Kasumi-1 (cell line): ENCODE measurements at places on chromosomes 5 and 9.

DNA sequence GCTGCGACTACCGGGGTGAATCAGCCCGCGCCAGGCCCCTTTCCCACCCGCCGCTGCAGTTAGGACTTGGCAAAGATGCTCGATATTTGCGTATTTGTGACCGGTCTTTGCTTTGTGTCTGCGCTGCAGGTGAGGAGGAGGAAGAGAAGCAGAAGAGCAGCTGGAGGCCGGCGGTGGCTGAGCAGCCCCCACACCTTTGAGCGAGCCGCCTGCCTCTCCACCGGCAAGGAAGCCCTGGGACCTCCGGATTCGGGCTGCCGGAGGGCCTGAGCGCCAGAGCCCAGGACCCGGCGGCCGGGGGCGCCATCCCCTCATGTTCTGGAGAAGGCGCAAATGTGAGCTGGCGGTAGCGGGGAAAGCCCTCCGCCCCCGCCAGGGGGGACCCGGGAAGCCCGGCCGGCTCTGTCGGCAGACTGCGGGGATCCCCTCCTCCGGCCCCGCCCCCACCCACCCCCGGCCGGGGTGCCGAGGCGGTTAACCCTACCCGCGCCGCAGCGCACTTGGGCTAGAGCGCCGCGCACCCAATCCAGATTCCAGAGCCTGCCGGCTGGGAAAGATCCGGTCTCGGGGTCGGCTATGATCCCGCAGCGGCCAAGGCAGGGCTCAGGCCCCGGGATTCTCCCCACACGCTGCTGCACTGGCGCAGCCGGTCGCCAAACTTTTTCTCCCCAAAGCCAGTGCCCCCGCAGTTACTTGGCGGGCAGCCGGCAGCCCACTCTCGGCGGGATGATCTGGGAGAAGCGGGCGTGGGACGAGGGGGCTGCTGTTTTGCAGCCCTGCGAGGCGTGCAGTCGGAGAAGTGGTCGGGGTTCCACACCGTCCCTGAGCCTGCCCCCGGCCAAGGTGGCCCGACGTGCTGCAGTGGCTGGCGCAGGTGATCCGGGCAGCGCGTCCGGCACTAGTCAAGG lies 800 bp upstream of the KCNN2 start:
- no peak for DNase-seq

DNA sequence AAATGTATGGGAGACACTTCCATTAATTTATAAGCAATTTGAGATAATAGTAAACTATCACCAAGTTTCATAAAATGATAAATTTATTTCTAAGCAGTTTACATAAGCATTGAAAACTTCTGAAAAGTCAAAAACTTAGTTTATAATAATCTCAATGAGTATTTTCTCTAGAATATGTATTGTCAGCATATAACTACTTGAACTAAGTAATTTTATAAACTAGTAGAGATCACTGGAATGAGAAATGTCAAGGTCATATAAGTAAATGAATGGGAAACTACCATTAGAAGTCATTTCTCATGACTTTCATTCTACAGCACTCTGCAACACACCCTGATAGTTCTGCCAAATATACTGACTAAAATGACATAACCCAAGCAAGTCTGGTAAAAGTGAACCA lies 3.4 kb downstream of the TBCA start:
- DNase-seq = no peak

DNA sequence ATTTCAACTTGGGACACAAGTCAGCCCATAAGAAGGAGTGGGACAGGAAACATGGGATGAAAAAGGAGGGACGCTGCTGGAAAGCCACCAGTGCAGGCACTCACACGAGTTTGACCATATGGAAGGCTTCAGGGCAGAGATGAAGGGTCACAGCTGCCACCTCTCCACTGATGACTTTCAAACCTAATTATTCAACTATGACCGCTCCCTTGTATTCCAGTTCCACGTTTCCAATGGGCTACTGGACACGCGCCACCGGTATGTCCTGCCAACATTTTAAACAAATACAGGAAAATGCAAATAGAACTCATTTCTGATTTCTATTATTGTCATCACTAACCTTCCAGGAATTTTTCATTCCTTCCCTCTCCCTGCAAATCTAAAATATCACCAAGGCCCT lies 134.7 kb downstream of the SLC1A3 start:
- DNase-seq = no peak

GRCh38 chr9:89323390-89323789 lies 5.1 kb downstream of the SECISBP2 start:
- DNase-seq = no peak

- no peak for DNase-seq
Observed at GRCh38 chr5:111748304-111748763, 8.7 kb downstream of the NREP start.

- no peak for DNase-seq
Observed at GRCh38 chr5:132250547-132250946, 6.9 kb upstream of the PDLIM4 start.

GRCh38 chr9:91174772-91175171 lies 186.9 kb downstream of the AUH start:
- peak; percentile 36 for DNase-seq

DNA sequence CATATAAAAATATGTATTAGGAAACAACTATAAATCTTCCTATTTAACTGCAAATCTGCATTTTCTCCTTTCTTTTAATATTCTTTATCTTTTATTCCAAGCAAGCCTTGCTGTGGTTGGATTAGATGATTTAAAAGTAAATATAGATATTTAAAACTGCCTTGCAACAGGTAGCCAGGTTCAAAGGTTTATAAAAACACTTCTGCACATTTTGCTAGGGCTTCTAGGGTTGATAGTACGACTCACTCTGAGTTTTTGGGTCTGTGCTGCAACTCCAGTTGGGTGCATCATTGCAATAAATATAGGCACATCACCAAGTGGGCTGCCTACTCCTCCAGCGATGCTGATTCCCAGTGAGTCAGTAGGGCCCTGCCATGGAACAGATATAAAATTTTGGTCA lies 167.7 kb downstream of the MPDZ start:
- no peak for DNase-seq

DNA sequence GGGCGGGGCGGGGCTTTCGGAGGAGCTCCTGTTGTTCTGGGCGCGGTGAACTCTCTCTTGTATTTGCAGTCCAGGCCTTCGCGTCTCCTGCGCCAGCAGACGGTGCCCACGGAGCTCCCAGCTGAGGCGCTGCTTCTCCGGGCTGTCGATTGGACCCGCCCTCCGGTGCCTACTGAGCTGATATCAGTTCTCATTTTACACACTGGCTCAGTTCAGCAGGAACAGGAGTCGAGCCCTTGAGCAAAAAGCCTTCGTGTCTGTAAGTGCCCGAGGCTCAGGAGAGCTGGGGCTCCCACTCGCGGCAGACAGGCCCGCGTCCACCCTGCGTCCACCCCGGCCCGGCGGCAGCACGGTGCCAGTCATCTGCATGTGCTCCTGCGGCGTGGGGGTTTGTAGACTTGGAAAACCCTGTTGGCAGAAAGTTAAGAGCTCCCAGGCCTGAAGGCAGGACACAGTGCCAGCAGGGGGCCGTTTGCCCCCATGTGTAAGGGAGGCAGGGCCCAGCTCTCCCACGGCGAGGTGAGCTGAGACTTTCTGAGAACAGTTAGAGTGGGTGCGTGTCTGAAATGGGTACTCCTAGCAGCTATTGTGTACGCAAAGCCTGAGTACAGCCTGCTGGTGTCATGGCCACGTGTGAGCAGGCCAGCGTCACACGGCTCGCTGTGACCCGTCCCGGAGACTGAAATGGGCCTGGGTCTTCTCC lies 231.5 kb downstream of the FANCC start:
- no peak for DNase-seq

- DNase-seq = no peak
Observed at GRCh38 chr5:89342106-89342876, 459.3 kb upstream of the MEF2C start.

GRCh38 chr5:176719113-176719739 lies 71.9 kb downstream of the TSPAN17 start:
- no peak for DNase-seq

GRCh38 chr5:108315829-108316228 lies 66.1 kb downstream of the FBXL17 start:
- no peak for DNase-seq

DNA sequence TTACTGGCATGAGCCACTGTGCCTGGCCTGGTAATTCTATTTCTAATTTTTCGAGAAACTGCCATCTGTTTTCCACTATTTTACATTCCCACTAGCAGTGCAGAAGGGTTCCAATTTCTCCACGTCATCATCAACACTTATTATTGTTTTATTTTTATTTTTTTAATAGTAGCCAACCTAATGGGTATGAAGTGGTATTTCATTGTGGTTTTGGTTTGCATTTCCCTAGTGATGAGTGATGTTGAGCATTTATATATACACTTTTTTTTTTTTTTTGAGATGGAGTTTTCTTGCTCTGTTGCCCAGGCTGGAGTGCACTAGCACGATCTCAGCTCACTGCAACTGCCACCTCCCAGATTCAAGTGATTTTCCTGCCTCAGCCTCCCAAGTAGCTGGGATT lies 28.3 kb downstream of the WWC1 start:
- no peak for DNase-seq

DNA sequence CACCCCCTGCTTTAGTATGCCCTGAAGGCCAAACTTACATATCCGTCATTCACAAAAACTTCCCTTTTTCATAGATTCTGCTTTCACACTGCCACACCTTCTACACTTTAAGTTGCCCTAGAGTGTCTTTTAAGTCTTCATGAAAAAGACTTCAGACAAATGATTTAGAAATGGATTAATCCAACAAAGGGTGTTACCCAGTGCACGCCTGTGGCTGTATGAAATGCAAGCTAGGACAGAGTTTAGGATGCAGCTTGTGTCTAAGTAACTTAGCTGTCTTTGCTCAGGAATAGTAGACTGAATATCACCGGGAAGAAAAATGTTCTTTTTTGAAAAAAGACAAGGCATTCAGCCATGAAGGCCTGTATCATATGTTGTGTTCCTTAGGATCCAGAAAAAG lies 210.0 kb downstream of the MPDZ start:
- no peak for DNase-seq

- DNase-seq = no peak
Observed at GRCh38 chr5:34657274-34657921, 1.3 kb downstream of the RAI14 start.

- no peak for DNase-seq
Observed at GRCh38 chr5:107289030-107289714, 381.6 kb downstream of the EFNA5 start.

DNA sequence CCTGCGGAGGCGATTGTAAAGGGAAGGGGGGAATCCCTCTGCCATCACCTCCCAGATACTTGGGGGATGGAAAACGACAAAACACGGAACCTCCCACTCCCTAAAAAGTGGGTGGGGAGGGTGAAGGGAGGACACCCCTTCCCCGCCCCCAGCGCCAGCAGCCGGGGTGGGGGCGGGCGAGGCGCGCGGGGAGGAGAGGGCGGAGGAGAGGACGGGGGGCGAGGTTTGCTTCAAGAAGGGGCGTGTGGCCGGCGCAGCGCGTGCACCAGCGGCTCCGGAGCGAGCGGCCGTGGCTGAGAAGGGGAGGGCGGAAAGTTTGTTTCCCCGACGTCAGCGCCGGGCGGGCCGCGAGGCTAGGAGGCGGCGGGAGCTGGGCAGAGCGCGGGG lies at the start of gene PRRX2:
TSS of gene PRRX2 (plus strand) at position 259 of the 387 bp plus-strand sequence. CDS start 221 bp downstream, outside the sequence.
- no peak for DNase-seq

DNA sequence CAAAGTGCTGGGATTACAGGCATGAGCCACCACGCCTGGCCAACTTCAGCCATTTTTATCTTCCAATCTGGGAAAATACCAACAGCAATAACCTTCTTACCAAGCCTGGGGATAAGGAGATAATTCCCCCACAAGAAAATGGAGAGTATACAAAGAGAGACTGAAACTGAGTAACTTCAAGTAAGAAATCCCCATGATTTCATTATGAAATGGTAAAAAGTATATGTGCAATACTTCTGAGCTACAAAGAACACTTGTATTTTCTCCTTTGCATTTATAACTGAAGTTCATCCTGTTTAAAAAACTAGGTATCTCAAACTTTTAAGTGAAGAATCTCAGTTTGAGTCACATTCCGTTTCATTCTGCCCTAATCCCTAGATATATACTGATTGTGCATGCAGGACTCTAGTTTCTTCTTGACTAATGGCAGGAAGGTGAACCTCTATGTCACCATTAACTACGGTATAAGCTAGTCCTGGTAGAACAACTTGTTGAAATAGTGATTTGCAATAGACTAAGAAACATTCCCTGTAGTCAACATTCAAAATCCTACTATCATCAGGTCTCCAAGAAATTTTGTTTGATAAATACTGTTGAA lies 2071.4 kb downstream of the MAT2B start:
- DNase-seq = no peak

- no peak for DNase-seq
Observed at GRCh38 chr5:2371419-2371710, 380.1 kb downstream of the IRX2 start.

DNA sequence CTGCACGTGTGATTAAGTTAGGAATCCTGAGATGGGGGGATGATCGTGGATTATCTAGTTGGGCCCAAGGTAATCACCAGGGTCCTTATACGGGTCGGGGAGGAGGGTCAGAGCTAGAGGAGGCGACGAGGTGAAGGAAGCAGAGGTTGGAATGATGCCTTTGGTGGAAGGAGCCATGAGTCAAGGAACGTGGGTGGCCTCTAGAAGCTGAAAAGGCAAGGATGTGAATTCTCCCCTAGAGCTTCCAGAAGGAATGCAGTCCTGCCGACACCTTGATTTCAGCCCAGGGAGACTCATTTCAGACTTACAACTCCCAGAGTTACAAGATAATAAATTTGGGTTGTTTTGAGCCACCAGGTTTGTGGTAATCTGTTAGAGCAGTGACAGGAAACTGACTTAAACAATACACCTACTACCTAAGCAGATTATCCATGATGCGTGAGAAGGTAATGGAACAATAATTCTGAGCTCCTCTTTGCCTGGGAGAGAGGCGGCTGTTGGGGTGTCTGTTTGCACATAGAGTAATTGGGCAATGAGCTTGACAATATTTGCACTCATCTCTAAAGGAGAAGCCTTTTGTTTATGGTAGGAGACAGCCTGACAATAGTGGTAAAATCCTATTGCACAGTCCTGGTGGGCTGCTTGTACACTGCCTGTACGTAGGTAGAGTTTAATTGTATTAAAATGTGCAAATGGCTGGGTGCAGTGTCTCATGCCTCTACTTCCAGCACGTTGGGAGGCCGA lies 129.3 kb upstream of the IER5L start:
- no peak for DNase-seq

DNA sequence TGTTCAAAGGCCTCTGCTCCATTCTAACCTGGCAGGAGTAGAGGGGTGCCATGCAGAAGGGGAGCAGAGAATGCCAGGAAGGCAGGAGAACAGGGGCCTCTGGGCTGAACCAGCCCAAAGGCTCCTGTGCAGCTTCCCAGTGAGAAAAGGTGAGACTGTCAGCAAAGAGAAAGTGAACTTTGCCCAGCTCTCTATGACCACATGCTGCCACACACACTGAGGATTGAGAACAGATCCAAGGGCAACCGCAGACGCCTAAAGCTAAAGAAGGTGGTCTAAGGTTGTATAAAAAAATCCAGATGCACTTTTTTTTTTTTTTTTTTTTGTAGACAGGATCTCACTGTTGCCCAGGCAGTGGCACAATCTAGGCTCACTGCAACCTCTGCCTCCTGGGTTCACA lies 51.4 kb downstream of the ALDH7A1 start:
- no peak for DNase-seq

GRCh38 chr5:50745221-50745910 lies 78.9 kb downstream of the PARP8 start:
- DNase-seq = no peak
